ENCODE measurements at places on chromosomes 13 and 19.
A peak's percentile ranks its signal among the peaks of the same experiment; 100 is the strongest.

DNA sequence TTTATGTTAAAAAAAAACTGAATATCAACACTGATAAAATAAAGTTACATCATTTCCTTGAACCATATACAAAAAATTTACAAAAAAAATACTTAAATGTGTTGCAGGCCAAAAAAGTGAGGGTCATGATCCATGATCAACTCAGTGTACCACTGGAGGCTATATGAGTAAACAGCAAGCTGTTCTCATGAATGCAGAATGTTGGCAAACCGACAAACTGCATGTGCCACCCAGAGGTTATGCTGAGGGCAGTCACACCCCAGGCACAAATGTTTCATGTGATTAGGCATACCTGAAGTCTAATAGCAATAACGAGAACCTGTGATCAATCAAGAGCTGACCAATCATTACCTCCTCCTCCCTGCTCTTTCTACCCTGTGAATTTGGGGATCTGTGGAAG, 91.9 kb downstream of the ZNF431 start:
- no peak for DNase-seq

DNA sequence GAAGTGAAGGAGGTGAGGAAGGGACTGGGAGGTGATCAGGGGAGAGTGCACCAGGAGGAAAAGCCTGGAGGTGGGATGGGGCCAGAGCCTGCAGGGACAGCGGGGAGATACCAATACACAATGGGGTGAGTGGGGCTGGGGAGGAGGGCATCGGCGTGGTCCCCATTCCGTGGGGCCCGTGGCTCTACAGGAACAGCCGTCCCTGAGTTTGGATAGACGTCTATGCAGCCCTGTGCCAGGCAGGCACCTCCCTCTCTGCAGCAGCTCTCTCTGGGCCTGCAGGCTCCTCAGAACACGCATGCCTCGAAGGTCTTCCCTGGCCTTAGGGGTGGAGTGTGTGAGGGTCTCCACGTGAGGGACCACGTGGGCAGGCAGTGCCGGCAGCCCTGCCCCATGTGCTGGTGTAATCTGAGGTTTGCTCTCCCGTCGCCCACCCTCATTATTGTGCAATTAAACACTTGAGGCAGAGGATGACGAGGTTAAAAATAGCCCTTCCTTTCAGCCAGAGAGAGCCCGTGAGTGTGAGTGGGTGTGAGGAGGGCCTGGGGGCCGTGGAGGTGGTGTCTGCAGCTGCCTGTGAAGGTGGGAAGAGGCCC, 16.5 kb downstream of the C2CD4C start:
- DNase-seq: no peak

DNA sequence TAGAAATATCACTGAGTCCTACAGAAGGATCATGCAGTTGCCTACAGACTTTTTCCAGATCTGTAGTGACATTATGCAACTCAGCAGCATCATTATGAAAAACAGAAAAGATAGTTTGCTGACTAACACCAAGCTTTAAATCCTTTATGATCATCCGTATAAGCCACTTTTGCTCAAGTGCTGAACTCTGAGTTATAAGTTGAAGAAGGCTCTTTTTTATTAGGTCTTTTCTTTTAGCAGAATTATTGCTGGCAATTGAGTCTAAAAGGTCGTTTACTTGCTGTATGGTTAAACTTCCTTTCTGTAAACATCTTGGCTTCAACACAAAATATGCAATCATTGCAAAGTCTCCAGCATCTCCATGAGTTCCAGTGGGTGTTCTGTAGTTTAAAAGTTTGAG, 4.8 kb downstream of the LIG4 start:
- DNase-seq: no peak

DNA sequence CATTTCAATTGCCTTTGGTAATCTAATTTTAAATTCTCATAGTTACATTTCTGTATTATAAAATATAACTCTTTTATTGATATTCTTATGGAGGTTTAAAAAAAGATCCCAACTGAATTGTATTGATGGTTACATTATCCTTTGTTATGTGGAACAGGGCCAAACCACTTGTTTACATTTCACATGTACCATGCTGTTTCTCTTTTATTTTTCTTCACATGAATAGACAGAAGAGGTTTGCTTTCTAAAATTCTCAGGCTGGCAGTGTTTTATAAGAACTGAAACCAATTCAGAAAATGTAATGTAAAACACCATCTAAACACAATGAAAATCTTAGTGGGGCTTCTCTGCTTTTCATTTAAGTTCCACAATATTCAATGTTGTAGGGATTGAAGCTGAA, 122.5 kb downstream of the GPC5 start:
- DNase-seq: no peak

DNA sequence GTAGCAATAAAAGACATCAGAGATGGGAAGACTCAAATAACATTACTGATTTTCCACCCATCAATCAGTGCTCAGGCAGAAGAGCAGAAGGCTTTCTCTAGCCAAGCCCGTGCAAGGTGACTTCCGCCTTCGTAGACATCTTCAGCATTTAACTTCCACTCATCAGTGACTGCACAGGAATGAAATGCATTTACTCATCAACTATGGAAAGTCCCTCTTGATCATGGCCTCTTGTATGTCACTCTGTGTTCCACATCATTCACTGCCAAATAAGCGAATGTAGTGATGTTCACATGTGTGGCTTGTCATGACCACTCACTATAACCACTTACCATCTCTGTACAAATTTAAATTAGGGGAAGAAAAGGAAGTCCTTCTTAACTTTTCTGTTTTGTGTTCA, 49.4 kb downstream of the SACS start:
- no peak for DNase-seq

GRCh38 chr19:54141356-54141755, 3.8 kb downstream of the CNOT3 start:
- DNase-seq: no peak

- DNase-seq: no peak
These were observed 1.4 kb downstream of the UHRF1 start for GRCh38 chr19:4910594-4911281.

GRCh38 chr13:113105032-113105920, at the start of gene F7:
TSS of gene F7 (plus strand) at chr13:113105791. CDS start at chr13:113105842, 51 bp downstream.
- DNase-seq: no peak

DNA sequence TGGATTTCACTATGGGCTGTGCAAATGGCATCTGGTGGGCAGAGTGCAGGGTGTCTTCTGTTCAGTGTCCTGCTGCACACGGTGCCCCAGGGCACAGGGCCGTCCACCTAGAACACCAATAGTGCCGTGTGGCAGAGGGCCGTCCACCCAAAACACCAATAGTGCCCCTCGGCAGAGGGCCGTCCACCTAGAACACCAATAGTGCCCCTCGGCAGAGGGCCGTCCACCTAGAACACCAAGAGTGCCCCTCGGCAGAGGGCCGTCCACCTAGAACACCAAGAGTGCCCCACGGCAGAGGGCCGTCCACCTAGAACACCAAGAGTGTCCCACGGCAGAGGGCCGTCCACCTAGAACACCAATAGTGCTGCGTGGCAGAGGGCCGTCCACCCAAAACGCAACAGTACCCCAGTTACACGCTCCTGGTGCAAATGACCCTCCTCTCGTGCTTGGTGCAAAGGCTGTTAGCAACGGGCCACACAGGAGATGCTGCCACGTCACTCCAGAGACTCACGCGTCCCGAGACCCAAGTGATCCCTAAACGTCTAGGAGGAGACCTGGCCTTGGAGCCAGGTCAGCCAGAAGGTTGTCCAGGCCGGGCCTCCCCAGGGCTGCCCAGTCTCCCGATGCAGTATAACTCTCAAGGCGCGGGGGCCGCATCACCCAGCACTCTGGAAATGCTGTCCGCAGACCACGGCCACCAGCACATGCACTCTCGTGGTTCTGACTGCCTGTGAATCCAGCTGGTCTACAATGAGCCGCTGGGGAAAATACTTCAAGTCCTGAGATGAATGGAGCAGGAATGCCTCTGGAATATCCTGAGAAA, 51.5 kb downstream of the RASA3 start:
- no peak for DNase-seq

- no peak for DNase-seq
These were observed 143.2 kb downstream of the SLITRK5 start for GRCh38 chr13:87814403-87814802.

- DNase-seq: peak; percentile 32
These were observed 36.3 kb downstream of the CYP2B6 start for GRCh38 chr19:41027273-41027967.

DNA sequence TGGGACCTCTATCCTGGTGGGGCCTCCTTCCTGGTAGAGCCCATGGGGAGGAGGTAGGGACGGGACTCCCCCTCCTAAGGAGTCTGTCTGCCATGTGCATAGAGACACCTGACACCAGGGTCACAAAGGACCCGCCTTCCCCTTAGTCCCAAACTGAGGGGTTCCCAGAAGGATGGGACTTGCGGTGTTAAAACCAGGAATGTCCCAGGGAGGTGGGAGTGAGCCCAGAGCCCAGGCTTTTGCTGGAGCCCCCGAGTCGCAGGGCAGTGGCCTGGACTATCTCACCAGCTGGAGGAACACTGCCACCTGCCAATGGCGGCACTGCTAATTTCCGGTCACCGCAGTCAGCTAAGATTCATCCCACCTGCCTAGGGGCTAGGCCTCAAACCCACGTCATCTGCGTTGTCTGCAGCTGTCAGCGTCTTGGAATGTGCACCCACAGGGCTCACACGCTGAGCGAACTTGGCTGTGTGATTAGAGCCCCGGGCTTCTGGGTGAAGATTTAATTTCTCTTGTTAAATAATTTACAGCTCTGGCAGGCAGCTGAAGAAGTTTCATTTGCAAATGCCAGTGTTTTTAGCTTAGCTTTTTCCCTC, 31.9 kb upstream of the ATP11A start:
- DNase-seq: peak; percentile 47

GRCh38 chr13:77878190-77878589, 40.4 kb downstream of the EDNRB start:
- DNase-seq: no peak

DNA sequence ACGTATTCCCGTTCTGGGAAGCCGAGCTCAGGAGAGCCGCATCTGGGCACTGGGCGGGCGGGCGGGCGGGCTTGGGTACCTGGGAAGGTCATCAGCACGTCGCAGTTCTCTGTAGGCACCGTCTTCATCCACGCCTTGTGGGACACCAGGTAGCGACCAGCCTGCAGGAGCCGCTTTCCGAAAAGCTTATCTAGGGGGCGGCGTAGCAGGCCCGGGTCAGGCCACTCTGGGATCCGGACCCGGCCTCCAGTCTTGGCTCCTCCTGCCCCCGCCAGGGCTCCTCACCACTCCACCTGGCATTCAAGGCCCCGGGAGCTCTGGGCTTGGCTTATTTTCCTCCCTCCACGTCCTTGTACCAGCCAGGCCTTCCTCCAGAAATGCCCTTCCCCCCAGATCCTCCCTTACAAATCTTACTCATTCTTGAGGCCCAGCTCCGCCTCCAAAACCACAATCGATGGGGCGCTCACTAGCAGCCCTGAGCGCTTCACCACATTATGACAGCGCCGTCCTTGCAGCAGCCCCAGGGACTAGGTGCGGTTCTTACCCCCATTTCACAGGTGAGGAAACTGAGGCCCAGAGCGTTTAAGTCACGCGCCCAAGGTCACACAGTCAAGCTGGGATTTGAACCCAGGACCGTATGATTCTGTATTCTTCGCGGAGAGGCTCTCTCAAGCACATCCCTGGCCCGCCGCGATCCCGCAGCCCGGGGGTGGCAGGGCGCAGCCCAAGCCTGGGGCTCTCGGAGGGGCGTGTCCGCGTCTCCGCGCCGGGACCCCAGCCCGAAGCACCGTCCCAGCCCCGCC, 843 bp downstream of the ANO8 start:
- no peak for DNase-seq

- DNase-seq: no peak
These were observed 43.9 kb downstream of the ZNF331 start for GRCh38 chr19:53581871-53582279.

DNA sequence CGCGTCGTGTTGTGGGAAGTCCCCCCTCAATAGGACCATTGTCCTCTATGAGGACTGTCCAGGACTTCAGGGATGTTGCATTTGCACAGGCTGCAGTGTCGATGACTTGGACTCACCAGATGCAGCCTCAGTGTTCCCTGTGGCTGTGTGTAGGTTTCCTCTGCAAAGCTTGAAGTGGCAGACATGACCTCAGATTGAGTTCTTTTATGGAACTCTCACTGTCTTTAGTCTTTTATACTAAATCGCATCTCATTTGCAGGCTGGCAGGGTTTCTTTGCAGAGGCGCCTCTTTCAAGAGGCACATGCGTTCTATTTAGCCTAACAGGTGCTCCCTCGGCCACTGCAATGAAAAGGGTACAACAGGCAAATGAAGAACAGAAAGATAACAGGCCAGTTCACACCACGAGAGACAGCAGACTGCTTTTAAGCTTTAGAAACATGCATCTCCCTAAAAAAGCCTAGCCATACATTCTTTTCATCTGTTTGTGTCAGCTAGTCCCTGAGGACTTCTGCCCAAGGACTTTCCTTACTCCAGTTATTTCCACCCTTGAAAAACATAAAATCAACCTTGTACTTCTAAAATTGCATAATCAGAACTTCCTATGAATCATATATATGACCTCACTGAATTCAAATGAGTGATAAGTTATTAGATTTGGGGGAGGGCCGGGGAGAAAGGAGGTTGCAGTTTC, 118.4 kb downstream of the RAB20 start:
- DNase-seq: no peak

- DNase-seq: peak; percentile 22
These were observed 58.8 kb downstream of the GGACT start for GRCh38 chr13:100529666-100530377.

- DNase-seq: no peak
These were observed 4.4 kb downstream of the MED26 start for GRCh38 chr19:16623576-16623975.
